Hematopoietic multipotent progenitor cell treated with erythropoietin and hydrocortisone succinate and interleukin-3 and kit ligand, for 15 days (in vitro differentiated cells): ENCODE measurements at places on chromosomes 5 and 9.

GRCh38 chr9:316382-316965 is 101.8 kb downstream of the DOCK8 start:
- DNase-seq: no peak

- DNase-seq: no peak
Measured at GRCh38 chr9:4258320-4259090, 41.4 kb downstream of the GLIS3 start.

DNA sequence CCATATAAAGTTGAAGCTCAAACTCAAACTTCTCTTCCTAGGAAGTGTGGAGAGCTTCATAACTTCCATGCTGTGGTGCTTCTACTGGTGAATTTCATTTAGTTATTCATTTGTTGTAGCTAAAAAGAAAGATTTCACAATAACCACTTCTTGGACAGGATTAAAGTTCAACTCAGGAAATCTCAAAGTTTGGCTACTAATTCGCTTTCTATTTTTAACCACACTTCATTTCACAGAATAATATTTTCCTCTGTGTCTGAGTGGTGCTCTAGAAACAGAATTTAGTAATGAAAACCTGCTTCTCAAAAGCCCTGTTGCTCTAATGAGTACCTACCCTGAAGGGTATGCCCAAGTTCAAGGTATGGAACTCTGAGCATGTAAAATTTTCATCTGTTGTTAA is 73.9 kb downstream of the ACTBL2 start:
- DNase-seq: no peak

GRCh38 chr9:77019926-77020412 is 514 bp downstream of the FOXB2 start:
- no peak for DNase-seq

GRCh38 chr9:33233626-33234342 is 6.2 kb upstream of the SPINK4 start:
- DNase-seq: peak; percentile 95

DNA sequence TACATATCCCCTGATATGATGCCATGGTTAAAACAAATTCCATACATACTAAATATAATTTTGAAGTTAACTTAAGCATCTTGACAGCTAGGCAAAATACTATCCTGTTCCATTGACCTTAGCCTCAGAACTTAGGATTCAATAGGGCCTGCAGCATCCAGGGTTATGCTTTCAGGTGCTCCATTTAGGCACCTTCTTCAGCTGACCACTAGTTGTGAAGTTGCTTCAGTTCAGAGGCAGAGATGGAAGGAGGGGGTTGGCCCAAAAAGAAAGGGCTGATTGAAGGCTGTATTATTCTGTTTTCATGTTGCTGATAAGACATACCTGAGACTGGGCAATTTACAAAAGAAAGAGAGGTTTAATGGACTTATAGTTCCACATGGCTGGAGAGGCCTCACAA is 7.0 kb upstream of the NREP start:
- no peak for DNase-seq

DNA sequence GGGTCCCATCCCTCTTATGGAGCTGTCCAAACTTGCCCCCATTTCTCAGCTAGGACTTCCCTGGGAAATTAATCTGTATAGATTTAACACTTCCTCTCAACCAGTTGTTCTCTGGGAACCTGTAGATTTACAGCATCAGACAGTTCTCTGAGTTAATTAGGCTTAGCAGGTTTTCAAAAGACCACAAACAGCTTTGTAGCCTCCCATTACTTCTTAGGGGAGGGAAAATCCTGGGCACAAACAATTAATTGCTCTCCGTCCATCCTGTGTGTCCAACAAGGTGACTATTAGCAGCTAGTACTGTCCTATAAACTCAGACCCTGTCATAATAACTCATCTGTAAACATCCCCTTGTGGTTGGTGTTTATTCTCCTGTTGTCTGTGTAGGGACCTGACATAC is 197.9 kb downstream of the GOLPH3 start:
- DNase-seq: no peak

DNA sequence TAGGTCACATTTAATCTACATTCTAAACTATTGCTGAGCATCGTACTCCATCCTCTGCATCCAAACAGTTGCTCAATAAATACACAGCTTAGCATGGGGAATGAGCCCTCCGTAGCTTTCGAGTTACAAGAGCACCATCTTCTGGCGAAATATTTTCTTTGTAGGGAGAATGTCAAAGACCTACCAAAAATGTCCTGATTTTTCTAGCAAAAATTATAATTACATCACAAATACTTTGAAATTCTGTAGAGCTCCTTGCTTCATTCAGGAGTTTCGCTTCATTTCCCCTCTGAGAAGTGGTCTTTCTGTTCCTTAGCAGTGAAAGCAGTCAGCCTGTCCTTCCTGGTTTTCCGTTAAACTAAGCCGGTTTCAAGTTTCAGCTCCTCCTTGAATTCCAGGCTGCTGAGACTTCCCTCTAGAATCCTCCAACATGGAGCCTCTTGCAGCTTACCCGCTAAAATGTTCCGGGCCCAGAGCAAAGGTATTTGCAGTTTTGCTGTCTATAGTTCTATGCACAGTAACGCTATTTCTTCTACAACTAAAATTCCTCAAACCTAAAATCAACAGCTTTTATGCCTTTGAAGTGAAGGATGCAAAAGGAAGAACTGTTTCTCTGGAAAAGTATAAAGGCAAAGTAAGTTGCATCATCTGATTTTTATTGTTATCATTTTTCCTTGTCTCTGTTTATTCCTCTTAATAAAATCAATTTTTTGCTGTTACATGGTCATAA is at the start of gene GPX8:
GPX8 (plus strand) TSS at position 409 of the 730 bp plus-strand sequence; CDS start at position 431, 22 bp downstream.
- DNase-seq: no peak

- no peak for DNase-seq
Measured at GRCh38 chr5:24805230-24805629, 160.5 kb upstream of the CDH10 start.

GRCh38 chr5:597871-598563 is 14.1 kb upstream of the CEP72 start:
- no peak for DNase-seq

DNA sequence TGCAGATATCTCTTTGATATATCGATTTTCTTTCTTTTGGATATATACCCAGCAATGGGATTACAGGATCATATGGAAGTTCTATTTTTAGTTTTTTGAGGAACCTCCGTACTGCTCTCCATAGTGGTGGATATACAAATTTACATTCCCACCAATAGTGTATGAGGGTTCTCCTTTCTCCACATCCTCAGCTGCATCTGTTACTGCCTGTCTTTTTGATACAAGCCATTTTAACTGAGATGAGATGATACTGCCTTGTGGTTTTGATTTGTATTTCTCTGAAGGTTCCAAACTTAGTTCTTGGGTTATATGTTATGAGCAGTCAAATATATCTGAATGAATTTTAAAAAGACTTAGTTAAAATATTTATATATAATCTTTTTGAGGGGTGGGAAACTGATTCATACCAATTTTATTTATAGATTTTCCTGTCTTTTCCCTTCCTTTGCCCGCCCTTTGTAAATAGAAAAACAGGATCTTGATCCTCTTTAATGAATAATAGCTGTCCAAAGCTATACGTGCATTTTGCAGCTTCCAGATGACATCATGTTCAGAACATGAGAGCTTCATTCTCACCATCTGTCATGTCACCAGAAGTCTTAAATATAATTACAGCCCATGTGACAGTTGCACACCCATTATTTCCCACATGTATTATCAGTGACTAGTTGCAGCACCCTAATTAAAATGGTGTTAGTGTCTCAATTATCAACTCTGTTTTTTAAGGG is 6.2 kb upstream of the ARHGEF28 start:
- no peak for DNase-seq

- DNase-seq: no peak
Measured at GRCh38 chr5:108418197-108418596, 36.3 kb upstream of the FBXL17 start.

- no peak for DNase-seq
Measured at GRCh38 chr9:33697171-33697570, 98.2 kb upstream of the PRSS3 start.

- DNase-seq: no peak
Measured at GRCh38 chr9:118318770-118319431, 614.7 kb downstream of the TLR4 start.

GRCh38 chr5:175642998-175643397 is 14.9 kb upstream of the HRH2 start:
- DNase-seq: no peak

DNA sequence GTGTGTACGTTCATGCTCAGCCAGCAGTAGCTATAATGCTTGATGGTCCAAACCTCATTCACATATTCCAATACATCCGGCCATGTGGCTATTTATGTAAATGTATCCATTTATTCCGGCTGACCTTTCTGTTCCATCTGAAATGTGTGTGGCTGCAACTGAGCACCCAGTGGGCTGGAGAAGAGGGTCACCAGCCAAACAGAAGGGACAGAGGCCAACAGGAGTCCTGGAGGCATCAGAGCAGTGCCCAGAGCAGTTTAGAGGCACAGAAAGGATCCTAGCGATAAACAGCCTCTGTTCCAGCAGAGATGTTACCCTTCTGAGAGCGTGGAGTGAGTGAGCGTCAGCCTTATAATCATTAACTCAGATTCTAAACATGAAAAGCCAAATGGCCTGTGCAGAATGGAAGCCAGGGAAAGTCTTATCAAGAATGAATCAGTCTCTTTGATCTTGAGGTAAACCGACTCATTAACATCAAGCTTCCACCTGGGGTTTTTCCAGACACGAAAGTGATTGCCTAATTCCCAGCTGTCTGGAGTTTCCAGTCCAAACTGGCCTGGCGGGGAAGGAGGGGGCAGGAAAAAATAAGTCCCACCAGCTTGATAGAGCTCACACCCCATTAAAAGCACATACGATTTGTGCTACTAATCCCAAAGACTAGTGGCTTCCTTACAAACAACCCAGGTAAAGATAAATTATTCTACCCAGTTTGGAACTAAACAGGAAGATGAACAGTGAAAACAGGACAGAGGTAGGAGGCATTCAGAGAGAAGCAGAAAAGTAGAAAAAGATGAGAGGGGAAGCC is 55.7 kb downstream of the SUSD1 start:
- DNase-seq: no peak

GRCh38 chr9:80605793-80606192 is 1034.0 kb downstream of the TLE4 start:
- DNase-seq: no peak

- no peak for DNase-seq
Measured at GRCh38 chr9:17389026-17389425, 189.8 kb upstream of the SH3GL2 start.

DNA sequence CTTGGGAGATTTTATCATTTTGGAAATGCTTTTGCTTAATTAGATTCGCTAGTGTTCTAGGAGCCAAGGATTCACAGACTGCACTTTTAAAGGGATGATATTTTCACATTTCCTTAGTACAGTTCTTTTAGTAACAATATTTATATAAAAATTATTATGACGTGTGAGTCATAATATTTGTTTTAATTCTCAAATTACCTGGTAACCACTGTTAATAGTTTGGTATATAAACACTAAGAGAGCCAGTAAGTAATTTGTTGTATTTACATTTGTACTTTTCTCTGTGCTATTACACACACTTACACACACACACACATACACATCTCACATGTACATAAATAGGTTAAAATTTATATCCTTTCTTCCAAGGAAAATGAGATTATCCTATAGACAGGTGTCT is 58.8 kb upstream of the RAD23B start:
- DNase-seq: no peak

GRCh38 chr5:134543820-134544614 is 18.5 kb downstream of the JADE2 start:
- no peak for DNase-seq

DNA sequence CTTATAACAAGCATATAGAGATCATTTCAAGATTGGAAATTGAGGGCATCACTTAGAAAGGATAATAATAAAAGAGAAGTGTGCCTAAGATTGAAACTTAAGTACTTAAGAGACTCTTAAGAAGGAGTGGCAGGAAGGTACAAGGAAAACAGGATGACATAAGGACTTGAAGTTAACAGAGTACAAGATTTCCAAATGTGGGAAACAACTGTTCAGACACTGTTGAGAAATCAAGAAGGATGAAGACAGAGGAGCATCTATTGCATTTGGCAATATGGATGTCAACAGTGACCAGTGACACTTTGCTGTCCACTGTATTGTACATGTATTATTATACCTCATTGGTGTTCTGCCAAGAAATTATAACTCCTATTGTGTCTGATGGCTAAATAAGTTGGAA is 157.8 kb upstream of the PTGER4 start:
- no peak for DNase-seq

GRCh38 chr5:37810311-37810710 is 29.5 kb downstream of the GDNF start:
- DNase-seq: no peak

DNA sequence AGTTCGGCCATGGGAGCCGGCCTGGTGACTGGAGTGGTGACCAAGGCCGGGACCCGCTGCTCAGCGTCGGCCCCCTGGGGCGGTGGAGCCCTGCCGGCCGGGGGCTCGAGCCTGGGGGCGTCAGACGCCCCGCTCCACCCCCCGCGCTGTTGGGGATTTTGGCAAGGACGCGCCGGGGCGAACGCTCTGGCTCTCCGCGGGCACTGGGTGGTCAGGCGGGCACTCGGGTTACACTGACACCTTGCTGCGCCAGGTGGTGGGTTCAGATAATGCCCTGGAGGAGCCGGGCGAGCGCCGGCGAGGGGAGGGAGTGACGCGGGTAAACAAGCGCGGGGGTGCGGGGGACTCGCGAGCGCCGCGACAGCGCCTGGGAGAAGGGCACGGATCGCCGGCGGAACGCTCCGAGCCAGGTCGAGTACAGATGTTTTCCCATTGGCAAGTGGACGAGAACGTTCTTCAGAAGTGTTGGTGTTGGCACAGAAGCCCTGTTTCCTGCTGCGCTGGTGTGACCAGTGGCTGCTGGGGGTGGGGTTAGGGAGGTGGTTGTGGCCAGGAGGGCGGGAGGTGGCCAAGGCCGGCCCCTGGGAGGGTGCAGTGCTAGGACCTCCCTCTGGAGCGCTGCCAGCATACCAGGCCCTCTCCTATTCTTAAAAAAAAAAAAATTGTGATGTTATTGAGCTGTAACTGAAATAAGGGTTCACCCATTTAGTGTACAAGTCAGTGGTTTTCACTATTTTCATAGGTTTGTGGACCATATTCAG is 773 bp downstream of the SQSTM1 start:
- DNase-seq: peak; percentile 93

DNA sequence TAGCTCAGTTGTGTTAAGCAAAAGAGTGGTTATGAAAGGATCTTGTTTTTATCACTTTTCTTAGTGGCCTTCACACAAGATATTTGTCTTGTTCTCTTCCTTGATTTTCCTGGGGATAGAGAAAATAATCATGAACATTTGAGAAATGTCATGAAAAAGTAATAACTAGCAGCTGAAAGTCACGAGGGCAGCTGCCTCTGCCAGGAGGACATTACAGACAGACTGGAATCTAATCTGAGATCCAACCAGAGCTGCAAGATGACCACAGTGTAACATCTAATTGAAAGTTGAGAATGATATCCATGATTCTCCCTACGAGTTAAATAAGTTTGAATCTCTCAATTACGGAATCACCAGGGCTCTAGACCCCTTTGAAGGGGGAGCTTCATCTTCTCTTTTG is 274.9 kb downstream of the ARHGAP26 start:
- DNase-seq: no peak
